ENCODE measurements at places on chromosomes 13 and 19.

GRCh38 chr19:37699057-37699456 is 20.5 kb downstream of the ZNF607 start:
- no peak for DNase-seq

DNA sequence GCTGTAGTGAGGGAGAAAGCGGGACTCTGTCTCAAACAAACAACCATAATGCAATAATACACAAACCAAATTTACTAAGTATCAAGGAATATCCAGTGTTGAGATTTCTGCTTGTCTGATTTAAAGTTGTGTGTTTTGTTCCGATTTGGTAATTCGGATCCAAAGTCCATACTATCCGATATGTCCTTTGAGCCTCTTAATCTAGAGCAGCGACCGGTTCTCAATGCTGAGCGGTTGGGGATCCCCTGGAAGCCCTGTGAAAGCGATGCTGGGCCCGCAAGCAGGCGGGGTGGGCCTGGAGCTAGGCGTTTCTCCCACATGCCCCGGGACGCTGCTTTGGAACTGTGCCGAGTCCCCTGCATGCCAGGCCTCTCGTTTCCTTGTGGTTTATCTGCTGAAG is 20.2 kb downstream of the C19orf44 start:
- no peak for DNase-seq

DNA sequence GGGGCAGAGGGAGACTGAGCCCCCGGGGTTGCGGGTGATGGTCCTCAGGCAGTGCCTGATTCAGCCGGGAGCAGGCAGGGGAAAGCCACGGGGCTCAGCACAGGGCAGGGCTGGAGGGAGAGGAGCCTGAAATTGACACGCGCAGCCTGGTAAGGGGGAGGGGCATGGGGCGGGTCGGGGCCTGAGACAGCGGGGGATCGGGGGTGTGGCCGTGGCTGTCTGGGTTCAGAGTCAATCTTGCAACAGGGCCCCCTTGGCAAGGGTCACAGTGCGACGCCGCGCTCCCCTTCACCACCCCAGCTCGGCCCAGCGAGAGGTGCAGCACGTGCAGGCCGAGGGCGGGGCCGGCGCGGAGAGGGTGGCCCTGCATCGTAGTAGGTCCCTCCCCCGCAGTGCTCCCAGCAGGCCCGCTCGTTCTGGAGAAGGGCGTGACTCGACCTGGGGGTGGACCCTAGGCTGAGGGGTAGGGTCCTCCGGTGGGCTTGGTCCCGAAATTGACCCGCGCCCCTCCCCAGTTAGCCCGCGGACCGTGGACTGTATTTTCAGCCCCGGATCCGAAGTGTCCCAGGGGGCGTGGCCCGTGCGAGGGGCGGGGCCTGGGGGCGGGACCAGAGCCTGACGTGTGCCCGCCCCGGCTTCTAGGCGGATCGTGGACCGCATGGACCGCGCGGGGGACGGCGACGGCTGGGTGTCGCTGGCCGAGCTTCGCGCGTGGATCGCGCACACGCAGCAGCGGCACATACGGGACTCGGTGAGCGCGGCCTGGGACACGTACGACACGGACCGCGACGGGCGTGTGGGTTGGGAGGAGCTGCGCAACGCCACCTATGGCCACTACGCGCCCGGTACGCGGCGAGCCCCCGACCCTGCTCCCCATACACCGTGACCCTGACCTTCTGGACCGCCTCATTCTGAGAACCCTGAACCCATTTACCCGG is 6.0 kb downstream of the RCN3 start:
- DNase-seq, result peak; percentile 86

DNA sequence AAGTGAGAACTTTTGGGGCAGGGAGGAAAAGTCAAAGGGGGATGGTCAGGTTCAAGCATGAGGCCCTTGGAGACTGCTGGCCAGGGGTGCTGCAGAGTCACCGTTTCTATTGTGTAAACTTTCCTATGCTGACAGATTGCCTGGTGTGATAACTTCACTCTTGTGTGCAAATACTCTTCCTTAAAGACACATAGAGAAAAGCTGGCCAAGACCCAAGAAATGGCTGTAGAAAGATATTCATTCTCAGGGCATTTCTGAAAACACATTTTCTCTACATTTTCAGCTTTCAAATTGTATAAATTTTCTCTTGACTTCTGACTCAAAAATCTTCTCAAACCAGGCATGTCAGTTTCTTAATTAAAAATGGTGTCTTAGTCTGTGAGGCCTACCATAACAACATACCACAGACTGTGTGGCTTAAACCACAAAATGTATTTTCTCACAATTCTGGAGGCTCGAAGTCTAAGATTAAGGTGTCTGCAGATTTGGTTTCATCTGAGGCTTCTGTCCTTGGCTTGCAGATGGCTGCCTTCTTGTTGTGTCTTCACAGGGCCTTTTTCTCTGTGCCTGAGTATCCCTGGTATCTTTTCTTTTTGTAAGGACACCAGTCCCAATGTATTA is 304.5 kb downstream of the KCNRG start:
- no peak for DNase-seq

DNA sequence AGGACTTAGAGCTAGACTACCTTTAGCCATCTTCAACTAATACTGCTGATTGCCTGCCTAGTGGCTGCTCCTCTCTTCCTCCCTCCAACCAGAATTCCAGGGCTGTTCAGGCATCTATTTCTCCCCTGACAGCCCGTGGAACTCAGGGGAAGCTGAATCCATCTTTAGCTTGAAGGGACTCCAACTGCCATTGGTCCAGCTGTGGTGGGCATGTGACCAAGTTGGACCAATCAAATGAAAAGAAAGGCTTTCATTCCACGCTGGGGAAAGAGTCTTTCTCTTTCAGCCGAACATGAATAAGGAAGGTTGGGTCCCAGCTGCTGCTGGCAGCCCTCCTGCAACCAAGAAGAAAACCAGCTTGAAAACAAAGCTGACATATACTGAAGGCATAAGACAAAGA is 168.5 kb upstream of the OBI1 start:
- DNase-seq, result no peak

GRCh38 chr13:80109303-80109702 is 231.6 kb downstream of the SPRY2 start:
- DNase-seq, result no peak

DNA sequence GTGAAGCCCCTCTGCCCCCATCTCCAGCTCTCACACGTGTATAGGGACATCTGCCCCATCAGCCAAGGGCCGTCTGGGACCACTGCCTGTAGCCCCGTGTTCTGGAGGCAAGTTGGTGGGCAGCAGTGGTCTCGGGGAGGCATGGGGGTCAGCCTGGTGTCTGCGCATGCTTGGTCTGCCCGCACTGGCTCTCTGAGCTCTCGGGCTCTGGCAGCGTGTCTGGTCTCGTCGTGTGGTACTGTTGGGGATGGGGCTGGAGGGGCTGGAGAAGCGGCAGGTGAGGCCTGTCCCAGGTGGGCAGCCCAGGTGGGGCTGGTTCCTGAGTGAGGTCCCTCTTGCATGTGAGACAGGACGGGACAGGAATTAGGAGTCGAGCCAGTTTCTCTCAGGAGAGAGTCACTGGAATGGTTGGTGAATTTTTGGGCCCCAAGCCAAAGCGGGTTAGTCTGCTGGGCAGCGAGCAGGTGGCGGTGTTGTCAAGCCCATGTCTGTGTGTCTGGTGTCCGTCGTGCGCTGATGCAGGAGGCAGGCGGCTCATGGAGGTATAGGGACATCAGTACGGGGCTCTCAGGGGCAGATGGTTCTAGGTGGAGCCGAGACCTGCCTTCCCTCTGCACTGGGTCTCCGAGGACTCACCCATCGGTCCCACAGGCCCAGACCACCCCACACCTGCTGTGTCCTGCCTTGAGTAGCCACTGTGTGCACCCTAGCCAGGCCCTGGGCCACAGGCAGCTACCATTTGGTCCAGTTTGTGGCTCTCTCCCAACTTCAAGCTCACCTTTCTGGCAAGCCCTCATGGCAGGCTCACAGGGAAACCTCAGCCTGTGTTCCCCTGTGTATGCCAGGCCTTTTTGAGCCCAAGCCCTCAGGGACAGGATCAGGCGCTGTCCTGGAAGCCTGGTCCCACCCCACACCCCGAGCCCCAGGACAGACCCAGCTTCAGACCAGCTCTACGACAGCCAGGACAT is 18.2 kb downstream of the COMP start:
- no peak for DNase-seq

GRCh38 chr13:19737844-19738557 is 44.7 kb downstream of the PSPC1 start:
- no peak for DNase-seq

GRCh38 chr19:734716-735115 is 16.2 kb upstream of the MISP start:
- no peak for DNase-seq

GRCh38 chr13:44474122-44474910 is 100.7 kb downstream of the SERP2 start:
- DNase-seq, result no peak

DNA sequence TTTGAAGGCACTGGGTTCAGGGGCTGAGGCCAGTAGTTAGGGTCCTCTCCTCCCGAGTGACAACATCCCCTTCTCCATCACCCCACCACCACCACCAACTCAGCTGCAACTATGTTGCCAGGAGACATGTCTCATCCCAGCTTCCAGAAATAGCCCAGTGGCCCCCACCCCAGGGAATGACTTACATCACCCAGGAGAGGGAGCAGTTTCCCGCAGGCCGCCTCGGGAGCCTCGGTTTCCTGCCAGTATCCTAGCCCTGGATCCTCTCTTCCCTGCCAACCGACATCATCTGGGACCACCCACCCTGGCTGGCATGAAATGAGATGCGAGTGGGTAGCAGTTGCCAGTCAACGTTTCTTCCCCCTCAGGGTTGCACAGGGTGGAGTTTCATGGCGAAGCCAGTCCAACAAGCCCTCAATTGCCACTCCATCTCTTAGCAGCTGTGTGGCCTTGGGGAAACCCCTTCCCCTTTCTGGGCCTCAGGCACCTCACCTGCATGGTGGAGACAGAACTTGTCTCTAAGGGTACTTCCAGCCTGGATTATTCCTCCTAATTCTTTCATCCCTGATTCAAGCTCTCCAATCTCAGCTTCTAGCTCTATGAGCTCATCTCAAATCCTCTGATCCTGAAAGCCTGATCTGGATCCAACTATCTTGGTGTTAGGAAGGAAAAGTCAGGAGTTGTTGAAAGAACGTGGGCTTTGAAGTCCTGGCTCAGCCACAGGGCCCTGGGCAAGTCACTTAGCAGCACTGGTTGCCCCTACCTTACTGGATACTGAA is 3.9 kb upstream of the GSK3A start:
- DNase-seq, result no peak

All from GM13976 (cell line).